GM03348 (cell line): ENCODE measurements at places on chromosomes 1 and 21.
A peak's percentile ranks its signal among the peaks of the same experiment; 100 is the strongest.

DNA sequence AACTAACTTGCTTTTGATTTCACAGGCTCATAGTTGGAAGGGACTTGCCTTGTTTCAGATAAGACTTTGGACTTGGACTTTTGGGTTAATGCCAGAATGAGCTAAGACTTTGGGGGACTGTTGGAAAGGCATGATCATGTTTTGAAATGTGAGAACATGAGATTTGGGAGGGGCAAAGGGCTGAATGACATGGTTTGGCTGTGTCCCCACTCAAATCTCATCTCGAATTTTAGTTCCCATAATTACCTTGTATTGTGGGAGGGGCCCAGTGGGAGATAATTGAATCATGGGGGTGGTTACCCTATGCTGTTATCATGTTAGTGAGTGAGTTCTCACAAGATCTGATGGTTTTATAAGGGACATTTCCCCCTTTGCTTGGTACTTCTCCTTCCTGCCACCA lies 222.1 kb downstream of the GRIK1 start:
- no peak for DNase-seq

GRCh38 chr1:203271018-203271743 lies 34.1 kb upstream of the BTG2 start:
- DNase-seq: peak; percentile 69

GRCh38 chr1:229254910-229255541 lies 15.9 kb upstream of the RAB4A start:
- DNase-seq: no peak

DNA sequence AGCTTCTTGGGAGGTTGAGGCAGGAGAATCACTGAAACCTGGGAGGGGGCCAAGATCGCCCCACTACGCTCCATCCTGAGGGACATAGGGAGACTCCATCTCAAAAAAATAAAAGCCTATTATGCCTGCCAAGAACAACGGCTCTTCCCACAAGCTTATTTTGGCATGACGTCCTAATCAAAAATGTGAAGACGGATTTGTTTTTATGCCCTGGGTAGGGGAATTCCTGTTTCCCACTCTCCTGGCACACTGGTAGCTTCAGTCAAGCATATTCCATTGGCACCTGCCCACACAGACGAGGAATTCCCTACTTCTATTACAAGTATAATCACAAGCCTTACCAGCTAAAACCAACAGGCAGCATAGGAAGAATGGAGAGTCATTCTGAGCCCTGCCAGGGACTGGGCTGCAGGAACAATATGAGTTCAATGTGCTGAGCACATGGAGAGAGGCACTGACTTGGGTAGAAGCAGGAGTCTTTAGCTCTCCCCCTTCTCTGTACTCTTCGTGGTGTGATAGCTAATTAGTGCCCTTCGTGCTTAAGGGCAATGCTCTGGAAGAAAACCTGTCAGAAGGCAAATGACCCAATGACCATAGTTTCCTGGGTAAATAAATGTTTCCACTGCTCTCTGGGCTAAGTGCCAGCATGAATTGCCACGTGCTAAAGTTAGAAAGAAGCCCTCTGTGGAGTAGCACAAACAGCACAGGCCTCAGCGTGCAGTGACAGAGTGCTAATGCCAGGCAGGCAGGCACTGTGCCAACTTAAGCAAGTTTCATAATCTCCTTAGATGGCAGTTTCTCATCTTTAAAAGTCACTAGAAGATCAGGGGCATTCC lies 16.8 kb downstream of the TNFSF4 start:
- peak; percentile 26 for DNase-seq

DNA sequence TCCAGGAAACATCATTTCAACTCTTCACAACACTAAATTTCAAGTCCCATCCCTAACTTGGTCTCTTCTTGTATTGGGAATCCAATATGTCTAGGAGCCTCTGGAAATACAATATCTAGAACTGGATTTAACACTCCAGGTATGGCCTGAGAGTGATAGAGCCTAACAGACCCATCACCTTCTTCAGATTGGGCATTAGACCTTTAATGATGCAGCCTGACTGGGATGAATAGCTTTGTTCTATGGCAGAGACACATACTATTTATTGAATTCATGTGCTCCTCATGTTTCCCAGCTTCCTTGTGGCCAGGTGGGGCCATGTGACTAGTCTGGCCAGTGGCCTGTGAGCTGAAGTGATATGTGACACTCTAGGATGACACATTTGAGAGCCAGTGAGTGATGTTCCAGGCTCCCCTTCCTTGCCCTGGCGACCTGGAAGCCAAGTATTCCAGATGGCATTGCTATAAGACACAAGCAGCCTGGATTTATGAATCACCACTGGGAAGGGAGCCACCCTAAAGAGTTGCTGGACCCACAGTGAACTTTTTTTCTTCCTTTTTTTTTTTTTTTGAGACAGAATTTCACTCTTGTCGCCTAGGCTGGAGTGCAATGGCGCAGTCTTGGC lies 31.0 kb upstream of the POU3F1 start:
- DNase-seq: no peak

DNA sequence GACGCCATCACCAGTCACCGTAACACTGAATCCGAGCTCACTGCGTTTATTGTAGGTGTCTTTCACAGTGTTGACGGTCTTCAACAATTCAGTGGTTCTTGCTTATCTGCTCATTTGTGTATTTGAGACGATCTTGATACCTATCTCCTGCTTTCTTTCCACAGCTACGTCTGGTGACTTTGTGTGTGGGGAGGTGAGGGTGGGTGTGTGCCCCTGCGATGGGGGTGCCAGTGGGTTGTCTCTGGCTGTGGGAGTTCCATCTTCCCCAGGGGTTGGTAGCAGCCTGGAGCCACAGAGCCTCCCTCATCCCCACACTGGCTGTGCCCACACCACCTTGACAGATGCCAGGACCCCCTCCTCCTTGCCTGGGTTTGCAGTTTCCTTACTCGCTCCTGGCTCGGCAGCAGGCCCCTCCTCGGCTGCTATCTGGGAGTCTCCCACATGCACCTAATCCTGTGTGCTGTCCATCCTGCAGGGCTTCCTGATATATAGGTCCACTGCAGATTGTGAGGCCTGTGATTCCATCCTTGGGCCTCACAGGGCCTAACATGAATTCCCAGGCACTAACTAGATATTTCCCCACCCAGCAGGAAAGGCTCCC lies 6.3 kb upstream of the PARP1 start:
- no peak for DNase-seq

- no peak for DNase-seq
Observed at GRCh38 chr1:19957779-19958178, 21.6 kb downstream of the PLA2G2A start.

DNA sequence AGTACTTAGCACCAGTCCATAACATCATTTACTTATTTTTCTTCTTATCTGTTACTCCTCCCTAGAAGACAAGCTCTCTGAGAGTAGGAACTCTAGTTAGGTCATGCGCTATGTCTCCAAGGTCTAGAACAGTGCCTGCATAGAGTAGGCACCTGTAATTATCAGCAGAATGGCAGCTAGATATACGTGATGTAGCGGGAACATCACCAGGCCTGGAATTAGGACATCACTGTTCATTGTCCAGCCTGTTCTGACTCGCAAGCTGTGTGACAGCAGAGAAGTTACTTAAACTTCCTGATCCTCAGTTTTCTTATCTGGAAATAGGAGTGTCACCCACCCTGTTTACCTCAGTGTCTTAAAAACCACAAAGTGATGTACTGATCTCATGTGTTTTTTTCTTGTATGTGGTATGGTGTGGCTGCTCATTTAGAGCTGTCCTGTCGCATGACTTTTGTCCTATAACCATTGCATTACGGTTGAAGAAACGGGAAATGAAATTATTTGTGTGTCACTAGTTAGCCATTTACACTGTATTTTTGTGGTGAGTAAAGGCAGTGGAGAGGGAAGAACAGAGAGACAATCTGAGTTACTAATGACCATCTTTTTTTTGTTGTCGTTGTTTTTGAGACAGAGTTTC lies 37.1 kb upstream of the EXO1 start:
- DNase-seq: no peak

DNA sequence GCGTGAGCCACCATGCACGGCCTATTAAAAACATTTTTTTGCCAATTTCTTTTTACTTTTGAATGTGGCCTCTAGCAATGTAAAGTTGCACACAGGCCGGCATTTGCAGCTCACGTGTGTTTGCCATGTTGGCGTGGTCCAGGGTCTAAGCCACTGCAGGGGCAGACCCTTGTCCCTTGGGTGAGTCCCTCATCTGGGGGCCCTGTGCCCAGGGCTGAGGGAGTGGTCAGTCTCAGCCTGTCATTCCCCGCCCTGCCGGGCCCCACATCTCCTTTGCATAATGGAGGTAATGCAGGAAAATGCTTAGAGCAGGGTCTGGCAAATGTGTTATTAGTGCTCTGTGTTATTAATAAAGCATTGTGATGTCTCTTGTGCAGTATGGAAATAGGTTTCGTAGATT lies 16.9 kb downstream of the AGPAT3 start:
- DNase-seq: no peak

DNA sequence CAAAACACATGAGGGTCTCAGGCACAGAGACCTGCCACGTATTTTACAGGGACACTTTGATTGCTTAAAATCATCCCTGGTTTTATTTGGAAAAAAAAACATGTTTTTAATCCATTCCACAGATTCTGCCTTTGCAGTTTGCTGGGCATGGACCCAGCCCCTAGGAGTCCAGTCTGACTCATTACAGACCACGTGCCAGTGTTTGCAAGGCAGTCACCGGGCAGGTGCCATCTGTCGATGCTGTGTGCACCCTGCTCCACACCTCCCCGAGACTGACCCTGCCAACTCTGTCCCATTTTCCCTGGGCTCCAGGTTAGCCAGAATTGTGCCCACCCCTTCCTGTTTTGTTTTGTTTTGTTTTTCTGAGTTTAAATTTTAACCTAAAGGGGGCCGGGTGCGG lies 148.4 kb upstream of the TMEM51 start:
- peak; percentile 58 for DNase-seq

DNA sequence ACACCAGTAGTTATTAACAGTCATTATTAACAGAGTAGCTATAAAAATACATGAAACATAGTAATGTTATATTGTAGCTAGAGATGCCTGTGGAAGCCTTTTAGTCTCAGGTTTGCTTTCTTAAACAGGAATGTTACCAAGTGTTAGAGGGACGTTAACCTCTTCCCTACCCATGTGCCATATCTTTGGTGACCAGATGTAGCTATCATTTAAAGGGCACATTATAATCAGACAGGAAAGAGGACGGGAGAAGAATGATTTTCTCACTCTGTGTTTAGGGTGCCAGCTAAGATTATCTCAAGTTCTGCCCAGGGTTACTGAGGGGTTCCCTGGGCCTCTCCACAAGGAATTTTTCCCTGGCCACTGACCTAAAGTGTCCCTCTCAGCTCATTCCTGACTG lies 20.9 kb upstream of the UBL4B start:
- no peak for DNase-seq

GRCh38 chr1:179001451-179001850 lies 24.2 kb upstream of the FAM20B start:
- DNase-seq: no peak

DNA sequence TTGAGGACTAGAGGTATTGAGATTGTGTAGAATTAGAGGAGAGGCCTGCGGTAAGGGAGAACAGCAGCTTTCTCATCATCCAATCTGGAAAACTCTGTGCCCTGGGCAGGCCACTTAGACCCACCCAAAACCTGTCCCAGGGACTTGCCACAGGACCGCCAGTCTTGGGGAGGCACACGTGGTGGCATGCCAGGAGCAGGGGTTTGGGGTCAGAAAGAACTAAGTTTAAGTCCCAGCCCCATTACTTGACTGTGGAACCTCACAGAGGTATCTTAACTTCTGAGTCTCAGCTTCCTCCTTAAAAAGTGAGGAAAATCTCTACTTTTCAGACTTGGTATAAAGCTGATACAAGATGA lies 356.6 kb downstream of the HHAT start:
- DNase-seq: no peak

DNA sequence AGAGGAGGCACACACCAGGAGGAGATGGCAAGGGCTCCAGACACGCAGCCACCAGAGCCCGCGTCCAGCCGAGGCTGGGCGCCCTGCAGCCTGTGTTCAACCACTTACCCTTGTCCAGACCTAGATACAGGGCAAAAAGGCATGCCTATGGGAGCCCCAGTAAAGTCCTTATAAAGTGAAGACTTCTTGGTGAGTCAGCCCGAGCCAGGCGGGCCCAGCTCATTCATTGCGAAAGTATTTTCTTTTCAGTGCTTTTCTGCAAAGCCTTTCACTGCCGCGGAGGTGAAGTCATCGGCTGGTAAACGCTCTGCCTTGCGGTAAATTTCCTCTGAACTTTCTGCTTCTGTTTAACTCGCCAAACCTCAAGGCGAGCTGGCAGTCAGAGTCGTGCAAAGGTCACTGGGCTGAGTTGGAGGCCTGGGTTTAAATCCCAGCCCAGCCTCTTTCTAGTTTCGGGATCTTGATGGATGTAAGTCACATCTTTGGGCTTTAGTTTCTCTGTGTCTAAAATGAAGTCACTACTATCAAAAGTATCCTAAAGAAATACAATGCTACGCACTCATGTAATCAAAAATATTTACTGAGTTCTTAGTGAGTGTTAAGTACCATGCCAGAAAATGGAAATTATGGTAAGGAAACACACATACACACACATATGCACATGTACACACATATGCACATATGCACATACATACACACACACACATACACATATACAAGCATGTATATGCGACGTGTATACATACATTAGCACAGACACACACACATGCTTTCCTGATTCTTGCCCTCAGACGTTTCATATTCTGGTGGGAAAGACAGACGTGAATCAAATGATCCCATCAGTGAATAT lies 54.7 kb upstream of the IFFO2 start:
- peak; percentile 92 for DNase-seq

GRCh38 chr1:82625537-82625936 lies 824.8 kb downstream of the ADGRL2 start:
- DNase-seq: no peak

DNA sequence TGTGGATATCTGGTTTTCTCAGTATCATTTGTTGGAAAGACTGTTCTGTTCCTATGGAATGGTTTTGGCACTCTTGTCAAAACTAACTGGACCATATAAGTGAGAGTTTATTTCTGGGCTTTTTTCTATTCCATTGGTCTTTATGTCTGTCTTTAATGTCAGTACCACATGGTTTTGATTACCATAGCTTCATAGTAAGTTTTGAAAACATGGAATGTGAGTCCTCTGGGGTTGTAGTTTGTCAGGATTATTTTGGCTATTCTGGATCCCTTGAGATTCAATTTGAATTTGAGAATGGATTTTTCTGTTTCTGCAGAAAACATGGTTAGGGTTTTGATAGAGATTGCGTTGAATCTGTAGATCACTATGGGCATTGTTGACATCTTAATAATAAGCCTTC lies 107.9 kb downstream of the ZFYVE9 start:
- DNase-seq: no peak

- DNase-seq: no peak
Observed at GRCh38 chr1:164668491-164669400, 109.8 kb downstream of the PBX1 start.
